ENCODE measurements at places on chromosomes 11 and 22. TPM values are rescaled to one million over a fixed set of nuclear protein-coding genes. Genes with fewer than 3 reads are reported as not detected.

GRCh38 chr11:86955111-86955360 is 159 bp downstream of the FZD4 start:
- no peak for DNase-seq
- H3K4me1 ChIP-seq = peaks cover 53% of the 10 kb centered on the region
- H3K27ac ChIP-seq = no peak overlapping the region
- peak overlapping the region; percentile 76 for H3K4me3 ChIP-seq
- peaks cover 6% of the 10 kb centered on the region for H3K36me3 ChIP-seq
- H3K27me3 ChIP-seq = no peaks in the 10 kb centered on the region

DNA sequence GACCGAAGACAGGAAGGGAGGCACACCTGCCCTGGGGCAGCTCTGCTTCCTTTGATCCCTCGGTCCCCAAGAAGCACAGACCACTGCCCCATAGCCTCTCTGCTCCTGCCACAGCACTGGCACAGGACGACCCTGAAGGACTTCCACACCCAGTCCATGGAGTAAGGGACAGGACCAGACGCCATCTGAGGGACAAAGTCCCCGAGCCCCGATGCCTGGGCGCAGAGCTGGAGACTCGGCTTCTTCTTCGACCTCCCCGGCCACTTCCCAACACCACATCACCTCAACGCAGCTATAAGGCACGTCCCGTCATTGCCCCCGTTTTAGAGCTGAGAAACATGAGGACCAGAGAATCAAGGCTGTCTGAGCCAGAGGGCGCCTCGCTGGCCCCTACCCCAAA is 310.5 kb downstream of the BRD1 start:
- no peaks in the 10 kb centered on the region for H3K36me3 ChIP-seq
- DNase-seq = no peak
- peaks cover 28% of the 10 kb centered on the region for H3K27me3 ChIP-seq
- no peak overlapping the region for H3K27ac ChIP-seq

DNA sequence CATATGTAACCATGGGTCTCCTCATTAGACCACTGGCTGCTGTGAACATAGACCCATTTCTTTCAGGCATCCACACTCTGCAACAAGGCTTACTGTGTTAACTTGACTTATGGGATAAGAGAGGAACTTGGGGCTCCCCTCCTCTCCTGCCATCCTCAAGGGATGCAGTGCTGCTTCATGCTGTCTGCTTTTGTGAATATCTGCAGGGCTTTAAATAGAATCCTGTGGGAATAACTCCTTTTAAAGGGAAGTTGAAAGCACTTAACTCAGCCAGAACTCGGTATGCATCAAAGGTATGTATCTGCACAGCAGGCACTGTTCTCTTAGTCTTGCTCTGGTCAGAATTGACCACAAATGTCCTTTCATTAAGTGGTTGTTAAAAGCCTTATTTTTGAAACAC is 222.5 kb upstream of the KIRREL3 start:
- H3K27ac ChIP-seq = no peak overlapping the region
- H3K36me3 ChIP-seq = no peaks in the 10 kb centered on the region
- H3K4me1 ChIP-seq = no peaks in the 10 kb centered on the region
- DNase-seq = no peak
- no peak overlapping the region for H3K4me3 ChIP-seq

The OR52H1 gene
- not detected for total RNA-seq

DNA sequence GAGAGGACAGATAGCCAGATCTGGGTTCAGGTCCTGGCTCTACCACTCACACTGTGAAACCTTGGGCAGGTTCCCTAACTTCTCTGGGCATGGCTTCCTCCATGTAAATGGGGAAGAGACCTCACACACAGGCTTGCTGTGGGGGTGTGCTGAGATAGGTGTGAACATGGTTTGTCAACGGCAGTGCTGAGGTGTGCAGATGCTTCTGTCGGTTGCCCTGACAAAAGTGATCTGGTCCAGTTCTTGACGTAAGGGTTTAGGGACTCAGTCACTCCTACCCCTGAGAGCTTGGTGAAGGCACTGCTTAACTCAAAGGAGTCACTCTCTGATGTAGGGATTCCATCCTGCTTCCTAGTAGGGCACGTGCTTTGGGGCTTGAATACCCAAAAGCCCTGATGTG is 2.0 kb downstream of the C1QTNF4 start:
- peaks cover 2% of the 10 kb centered on the region for H3K36me3 ChIP-seq
- no peak for DNase-seq

DNA sequence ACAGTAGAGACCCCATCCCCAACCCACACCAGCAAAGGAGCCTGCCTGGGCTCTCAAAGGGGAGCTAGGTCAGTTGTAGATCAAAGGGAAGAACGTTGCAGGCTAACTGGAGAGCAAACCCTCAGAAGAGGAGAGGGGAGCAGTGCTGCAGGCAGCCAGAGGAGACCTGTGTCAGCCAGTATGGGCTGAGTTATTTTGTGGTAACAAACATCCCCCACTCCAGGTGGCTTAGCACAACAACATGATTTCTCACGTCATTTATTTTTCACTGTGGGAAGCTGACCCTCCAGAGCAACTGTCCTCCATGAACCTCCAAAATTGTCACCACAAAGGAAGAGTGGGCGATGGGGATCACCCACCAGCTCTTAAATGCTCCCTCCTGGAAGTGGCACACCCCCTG is 19.8 kb upstream of the SHANK2 start:
- H3K4me1 ChIP-seq = peaks cover 7% of the 10 kb centered on the region
- H3K36me3 ChIP-seq = no peaks in the 10 kb centered on the region
- no peak overlapping the region for H3K4me3 ChIP-seq

The OR2AG1 gene
- total RNA-seq = not detected

The PATE2 gene
- not detected for total RNA-seq

DNA sequence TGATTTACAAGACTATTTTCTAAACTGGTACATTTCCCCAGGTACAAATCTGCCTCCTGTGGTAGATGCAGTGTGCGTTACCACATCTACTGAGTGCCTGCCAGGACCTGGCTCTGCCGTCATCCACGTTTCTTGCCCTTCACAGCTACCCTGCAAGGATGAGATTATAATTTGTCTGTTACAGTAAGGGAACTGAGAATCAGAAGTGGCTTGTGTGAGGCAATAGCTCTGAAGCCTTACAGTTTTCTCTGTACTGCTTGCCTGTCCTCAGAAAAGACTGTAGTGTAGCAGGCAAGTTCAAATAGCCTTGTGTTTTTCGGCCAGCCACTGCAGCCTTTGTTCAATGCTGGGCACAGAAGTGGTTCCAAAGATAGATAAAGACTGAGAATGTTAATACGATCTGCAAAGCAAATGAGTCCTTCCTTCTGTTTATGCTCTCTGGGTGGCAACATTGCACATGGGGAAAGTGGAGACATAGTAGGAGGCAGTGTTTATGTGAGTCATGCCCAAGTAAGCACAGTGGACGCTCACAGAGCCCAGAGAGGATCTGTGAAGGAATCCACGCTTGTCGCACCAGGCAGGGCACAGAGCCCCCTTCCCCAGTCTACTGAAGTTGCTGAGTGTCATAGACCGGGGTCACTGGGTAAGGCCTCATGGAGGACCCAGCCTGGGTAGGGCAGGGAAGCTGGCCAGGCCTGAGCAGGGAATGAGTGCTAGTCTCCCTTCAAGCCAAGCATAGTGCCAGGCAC is 49.1 kb downstream of the MICAL2 start:
- H3K4me1 ChIP-seq = peaks cover 98% of the 10 kb centered on the region
- no peaks in the 10 kb centered on the region for H3K27me3 ChIP-seq
- no peak overlapping the region for H3K4me3 ChIP-seq
- peaks cover 14% of the 10 kb centered on the region for H3K36me3 ChIP-seq
- DNase-seq = no peak

DNA sequence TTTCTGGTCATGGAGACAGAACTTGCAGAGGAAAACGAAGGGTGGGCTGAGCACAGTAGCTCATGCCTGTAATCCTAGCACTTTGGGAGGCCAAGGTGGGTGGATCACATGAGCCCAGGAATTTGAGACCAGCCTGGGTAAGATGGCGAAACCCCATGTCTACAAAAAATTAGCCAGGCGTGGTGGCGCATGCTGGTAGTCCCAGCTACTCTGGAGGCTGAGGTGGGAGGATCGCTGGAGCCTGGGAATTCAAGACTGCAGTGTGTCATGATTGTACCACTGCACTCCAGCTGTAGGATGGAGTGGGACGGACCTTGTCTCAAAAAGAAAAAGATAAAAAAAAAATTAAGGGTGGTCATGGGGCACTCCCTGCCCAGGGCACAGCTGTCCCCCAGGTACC is 5.9 kb downstream of the SERPINH1 start:
- H3K36me3 ChIP-seq = peaks cover 50% of the 10 kb centered on the region
- no peak for DNase-seq
- peak overlapping the region; percentile 65 for H3K27ac ChIP-seq
- H3K4me3 ChIP-seq = peak overlapping the region; percentile 19
- peaks cover 47% of the 10 kb centered on the region for H3K4me1 ChIP-seq

GRCh38 chr11:61067782-61068446 is 34.4 kb upstream of the CD5 start:
- no peaks in the 10 kb centered on the region for H3K27me3 ChIP-seq
- DNase-seq = no peak
- H3K4me3 ChIP-seq = no peak overlapping the region
- no peak overlapping the region for H3K27ac ChIP-seq

The EHBP1L1 gene
- 82.0 TPM for total RNA-seq

DNA sequence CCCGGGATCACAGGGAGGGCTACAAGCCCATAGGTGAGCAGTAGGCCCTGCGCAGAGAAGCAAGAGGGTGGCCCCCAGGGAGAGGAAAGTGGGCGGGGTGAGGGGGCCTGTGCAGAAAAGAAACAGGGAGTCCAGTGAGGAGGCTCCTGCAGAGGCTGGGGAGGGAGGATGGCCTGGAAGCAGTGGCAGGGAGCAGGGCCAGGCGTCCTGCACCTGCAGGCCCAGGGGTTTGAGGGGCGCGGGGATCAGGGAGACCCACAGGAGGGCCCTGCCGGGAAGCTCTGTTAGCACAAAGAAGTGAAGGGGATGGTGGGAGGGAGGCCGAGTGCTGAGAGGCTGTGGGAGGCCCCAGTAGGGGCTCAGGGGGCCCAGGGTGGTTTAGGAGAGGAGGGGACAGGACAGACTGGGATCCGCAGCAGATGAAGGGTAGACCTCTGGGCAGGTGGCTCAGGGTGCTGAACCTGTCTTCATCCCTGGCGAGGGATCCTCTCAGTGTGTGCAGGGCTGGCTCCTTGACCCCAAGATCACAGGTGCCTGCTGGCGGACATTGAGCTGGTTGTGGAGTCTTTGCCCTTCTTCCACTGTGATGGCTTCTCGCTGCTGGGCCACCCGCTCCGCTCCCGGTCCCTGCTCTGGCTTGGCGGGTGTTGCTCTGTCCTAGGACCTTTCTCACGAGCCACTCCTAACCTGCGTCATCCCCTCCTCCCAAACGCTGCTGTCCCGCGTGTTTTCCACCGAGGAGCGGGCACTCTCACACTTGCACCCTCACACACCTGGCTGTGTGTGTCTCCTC is 31.8 kb upstream of the CELSR1 start:
- no peaks in the 10 kb centered on the region for H3K4me1 ChIP-seq
- H3K27ac ChIP-seq = no peak overlapping the region
- no peaks in the 10 kb centered on the region for H3K36me3 ChIP-seq
- H3K27me3 ChIP-seq = no peaks in the 10 kb centered on the region
- DNase-seq = peak; percentile 74

The NPAS4 gene
- total RNA-seq = 1.2 TPM

The IGLL1 gene
- not detected for total RNA-seq

- no peak for DNase-seq
- H3K4me3 ChIP-seq = peak overlapping the region; percentile 40
- H3K4me1 ChIP-seq = peaks cover 29% of the 10 kb centered on the region
- no peaks in the 10 kb centered on the region for H3K27me3 ChIP-seq
- peaks cover 2% of the 10 kb centered on the region for H3K36me3 ChIP-seq
These were observed 603 bp upstream of the ZFTA start for GRCh38 chr11:63769042-63769713.

DNA sequence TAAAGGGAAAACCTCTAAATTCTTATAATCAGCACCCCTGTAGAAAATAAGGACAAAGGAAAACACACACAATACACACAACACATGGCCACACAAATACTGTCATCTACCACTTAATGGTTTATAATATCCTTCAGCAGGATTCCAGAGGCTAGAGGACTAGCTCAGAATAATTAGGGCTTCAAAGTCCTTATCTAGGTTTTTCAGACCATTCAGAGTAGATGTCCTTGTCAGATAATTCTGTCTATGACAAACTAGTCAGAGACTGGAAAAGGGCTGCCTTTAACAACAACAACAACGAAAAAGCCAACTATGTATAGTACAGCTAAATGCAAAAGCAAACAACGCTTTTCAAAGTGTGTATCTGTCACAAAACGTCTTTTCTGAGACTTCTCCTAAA is 456.5 kb upstream of the CNTN5 start:
- H3K4me1 ChIP-seq = no peaks in the 10 kb centered on the region
- no peak overlapping the region for H3K4me3 ChIP-seq
- H3K27me3 ChIP-seq = peaks cover 6% of the 10 kb centered on the region
- no peaks in the 10 kb centered on the region for H3K36me3 ChIP-seq
- DNase-seq = no peak

DNA sequence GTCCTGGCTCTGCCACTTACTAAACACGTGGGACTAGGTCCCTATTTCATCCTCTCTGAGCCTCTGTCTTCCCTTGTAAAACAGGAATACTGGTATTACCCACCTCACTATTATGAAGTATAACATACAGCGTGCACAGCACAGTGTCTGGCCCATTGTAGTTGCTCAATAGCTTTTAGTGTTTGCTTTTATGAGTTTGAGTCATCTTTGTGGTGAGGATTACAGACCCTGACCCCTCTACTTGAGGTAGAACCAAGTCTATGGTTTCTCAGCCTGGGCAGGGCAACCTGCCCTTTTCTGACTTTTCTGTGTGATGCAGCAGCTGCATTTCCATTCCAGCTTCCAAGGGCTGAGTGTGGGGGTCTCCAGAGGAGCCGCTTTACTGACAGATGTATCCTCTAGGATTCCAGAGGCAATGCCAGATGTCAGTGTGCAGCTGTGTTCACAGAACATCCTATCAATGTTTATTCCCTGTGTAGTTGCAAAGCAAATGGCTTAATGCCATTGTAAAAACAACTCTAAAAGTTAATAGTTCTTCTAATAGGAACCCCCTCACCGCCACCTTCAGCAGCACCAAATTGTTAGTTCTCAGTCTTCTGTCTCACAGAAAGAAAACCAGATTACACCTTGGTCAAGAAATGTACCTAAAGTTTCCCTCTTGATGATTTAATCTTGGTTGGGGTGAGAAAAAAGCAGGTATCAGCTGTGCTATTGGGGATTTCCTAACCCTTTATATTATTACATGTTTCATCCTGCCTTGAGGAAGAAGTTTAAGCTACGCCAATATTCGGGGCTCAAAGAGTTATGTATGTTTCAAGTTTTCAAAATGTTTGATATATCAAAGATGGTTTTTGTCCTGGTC is 16.8 kb downstream of the PRR5L start:
- no peak overlapping the region for H3K27ac ChIP-seq
- peaks cover 29% of the 10 kb centered on the region for H3K4me1 ChIP-seq
- no peak overlapping the region for H3K4me3 ChIP-seq
- no peaks in the 10 kb centered on the region for H3K27me3 ChIP-seq

The CATSPER1 gene
- not detected for total RNA-seq

DNA sequence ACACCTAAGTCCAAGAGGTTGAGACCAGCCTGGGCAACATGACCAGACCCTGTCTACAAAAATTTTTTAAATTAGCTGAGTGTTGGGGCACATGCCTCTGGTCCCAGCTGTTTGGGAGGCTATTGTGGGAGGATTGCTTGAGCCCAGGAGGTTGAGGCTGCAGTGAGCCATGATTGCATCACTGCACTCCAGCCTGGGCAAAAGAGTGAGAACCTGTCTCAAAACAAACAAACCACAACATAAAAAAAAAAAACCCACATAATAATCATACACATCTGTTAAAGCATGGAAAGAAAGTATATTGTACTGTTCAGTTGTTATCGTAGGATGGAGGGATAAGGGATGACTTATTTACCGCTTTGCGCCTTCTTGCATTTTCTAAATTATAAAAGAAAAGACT is 35.9 kb upstream of the GRK2 start:
- H3K27ac ChIP-seq = no peak overlapping the region
- H3K27me3 ChIP-seq = no peaks in the 10 kb centered on the region
- DNase-seq = no peak
- H3K36me3 ChIP-seq = peaks cover 11% of the 10 kb centered on the region

The MTMR3 gene
- total RNA-seq = 37.1 TPM

The LMO1 gene
- not detected for total RNA-seq
